CD8-positive, alpha-beta T cell (primary cell): ENCODE measurements at places on chromosomes 1 and 21.
A peak's percentile ranks its signal among the peaks of the same experiment; 100 is the strongest.

- no peak for DNase-seq
Observed at GRCh38 chr1:39733161-39733560, 5.5 kb upstream of the PPIE start.

- no peak for DNase-seq
Observed at GRCh38 chr1:117651616-117652015, 45.8 kb downstream of the TENT5C start.

- no peak for DNase-seq
Observed at GRCh38 chr1:246709835-246710234, 14.4 kb upstream of the SCCPDH start.

DNA sequence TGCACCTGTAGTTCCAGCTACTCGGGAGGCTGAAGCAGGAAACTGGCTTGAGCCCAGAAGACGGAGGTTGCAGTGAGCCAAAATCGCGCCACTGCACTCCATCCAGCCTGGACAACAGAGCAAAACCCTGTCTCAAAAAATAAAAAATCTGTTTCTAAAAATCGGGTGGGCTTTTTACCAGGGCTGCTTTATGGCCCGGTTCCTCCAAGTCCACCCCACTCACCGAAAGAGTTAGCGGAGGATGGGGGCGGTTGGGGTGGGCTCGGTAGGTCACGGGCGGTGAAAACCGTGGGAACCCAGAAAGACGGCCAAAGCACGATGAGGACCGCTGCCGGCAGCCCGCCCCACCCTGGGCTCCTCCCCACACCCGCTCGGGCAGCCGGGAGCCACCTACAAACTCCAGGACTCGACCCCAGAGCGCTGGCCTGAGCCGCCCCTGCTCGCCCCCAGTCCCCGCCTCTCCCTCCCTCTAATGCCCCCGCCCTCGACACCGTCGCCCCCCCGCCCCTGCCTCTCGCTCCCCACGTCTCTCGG is 846 bp upstream of the PER3 start:
- no peak for DNase-seq

DNA sequence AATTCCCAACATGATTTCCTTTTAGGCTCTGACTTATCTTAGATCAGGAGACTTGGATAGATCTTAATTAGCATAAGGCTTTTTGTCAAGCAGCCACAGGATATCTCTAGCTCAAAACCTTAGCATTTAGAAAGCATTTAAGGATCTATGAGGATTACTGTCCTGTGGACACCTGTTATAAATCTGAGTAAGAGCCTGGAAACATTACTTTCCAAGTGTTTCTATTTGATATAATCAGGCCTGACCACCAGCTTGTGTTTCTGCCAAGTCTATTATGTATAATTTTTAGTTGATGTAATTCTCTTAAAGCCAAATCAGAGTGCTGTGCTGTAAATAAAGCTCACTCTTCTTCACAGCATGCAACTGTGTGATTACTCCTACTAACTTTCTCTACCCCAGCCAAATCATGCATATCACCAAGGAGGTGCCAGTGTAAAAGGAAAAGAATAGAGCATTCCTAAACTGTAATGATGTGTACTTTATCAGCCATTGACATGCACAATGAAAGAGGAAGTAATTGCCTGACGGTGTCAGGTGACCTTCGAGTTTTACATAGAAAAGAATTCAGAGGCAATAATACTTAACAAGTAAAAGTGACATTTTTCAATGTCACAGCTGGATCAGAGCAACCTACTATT is 309.9 kb upstream of the PRMT6 start:
- DNase-seq = no peak

GRCh38 chr21:33700491-33700890 is 58.2 kb downstream of the ITSN1 start:
- DNase-seq = no peak

DNA sequence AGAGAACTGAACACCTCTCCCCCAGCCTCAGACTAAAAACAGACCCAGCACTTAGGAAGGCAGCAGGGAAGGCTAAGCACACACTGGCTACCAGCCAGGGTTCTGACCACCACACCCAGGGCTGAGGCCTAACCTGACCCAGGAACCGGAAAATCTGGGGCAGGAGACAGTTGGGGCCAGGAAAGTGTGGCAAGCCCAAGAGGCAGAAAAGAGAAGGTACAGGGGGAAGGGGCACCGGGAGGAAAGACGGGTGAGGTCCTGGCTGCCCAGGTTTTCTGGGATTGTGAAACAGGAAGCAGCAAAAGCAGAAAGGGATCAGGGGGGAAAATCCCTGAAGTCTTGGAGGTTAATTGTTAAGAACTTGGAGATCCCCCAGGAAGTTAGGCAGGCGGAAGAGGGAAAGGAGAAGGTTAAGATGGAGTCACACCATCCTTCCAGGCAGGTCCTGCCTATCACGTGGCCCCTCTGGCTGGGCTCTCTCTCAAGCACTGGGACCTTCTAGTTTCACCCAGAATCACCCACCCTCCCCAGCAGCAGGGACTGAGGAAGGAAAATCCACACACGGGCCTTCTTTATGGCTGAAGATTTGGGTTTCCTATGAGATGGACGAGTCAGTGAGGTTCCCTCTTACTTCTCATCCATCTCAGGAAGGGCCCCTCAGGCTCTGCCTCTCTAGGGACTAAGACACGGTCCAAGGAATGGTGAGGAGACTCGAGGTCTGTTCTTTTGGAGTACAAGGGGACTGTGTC is 2.6 kb downstream of the HDGF start:
- DNase-seq = no peak

DNA sequence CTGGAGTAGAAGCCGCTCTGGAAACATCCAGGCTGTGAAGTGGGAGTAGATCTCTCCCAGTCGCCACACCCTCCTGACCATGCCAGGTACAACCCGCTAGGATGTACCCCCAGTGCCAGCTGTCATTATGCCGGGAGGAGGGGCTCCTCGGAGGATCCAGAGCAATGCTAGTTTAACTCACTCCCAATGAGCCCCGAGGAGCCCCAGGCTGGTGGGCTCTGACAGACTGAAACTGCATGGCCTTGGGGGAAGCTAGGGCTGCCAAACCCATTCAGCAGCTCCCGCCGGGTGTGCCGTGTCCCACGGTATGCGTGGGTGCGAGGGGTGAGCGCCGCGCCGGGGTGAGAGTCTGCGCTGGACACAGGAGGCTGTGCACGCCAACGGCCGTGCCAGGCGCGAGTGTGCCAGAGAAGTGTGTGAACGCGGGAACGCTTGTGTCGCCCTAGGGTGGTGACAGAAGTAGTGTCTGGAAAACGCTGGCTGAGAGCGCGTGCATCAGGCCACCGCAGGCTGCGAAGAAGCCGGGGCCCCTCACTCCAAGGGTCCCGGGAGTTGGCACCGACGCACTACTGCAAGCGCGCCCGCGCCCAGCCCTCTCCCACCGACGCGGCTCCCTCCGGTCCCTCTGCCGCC is 177.1 kb upstream of the EDN2 start:
- DNase-seq = peak; percentile 52

GRCh38 chr1:4263699-4264098 is 363.6 kb upstream of the C1orf174 start:
- no peak for DNase-seq

DNA sequence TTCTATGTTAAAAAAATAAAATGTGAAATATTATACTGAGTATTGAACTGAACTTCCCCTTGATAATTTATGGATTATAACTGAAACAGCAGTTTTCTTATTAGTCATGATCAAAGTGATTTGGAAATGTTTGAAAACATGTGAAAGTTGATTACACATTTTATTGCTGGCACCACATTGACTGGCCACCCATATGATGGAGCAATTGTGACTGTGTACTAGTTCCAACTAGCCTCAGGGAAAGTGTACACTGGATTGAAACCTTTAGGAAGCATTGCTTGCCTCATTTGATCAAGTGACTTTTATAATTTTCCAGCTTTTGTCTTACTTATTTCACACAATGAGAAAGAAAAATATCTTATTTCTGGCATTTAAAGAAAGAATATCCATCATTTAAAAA is 128.0 kb upstream of the ADGRL2 start:
- no peak for DNase-seq

DNA sequence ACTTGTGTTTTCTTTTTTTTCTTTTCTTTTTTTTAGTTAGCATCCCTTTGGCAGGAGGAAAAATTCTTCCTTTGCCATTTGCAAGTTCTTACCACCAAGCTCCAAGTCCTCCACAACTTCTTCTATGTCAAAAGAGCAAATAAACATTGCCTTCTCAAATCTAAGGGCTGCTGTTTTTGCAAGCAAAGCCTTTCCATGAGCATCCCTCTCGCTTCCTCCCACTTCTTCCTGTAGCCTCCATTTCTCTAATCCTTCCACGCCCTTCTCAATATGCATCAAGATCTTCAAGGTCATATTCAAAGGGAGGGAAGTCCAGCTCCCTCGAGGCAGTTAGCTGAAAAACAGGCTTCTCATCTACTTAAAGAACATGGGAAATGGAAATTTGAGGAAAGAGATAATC is 147.1 kb downstream of the ADSS2 start:
- no peak for DNase-seq

DNA sequence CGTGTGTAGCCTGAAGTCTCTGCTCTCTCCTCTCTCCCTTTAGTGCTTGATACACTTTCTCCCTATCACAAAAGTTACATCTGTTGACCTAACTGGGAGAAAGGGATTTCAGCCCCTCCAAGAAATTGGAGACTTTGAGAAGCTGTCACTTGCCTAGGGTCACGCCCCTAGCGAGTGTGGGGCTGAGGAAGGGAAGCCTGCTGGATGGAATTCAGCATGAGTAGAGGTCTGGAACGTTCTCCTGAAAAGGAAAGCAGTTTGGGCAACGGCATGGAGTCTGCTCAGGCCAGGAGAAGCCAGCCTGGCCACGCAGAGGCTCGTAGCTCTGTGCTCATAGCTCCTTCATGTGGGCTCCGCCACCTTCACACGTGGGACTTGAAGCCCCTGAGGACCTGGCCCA is 22.4 kb downstream of the COL16A1 start:
- no peak for DNase-seq

- no peak for DNase-seq
Observed at GRCh38 chr21:43323244-43324005, 103.5 kb downstream of the SIK1 start.

DNA sequence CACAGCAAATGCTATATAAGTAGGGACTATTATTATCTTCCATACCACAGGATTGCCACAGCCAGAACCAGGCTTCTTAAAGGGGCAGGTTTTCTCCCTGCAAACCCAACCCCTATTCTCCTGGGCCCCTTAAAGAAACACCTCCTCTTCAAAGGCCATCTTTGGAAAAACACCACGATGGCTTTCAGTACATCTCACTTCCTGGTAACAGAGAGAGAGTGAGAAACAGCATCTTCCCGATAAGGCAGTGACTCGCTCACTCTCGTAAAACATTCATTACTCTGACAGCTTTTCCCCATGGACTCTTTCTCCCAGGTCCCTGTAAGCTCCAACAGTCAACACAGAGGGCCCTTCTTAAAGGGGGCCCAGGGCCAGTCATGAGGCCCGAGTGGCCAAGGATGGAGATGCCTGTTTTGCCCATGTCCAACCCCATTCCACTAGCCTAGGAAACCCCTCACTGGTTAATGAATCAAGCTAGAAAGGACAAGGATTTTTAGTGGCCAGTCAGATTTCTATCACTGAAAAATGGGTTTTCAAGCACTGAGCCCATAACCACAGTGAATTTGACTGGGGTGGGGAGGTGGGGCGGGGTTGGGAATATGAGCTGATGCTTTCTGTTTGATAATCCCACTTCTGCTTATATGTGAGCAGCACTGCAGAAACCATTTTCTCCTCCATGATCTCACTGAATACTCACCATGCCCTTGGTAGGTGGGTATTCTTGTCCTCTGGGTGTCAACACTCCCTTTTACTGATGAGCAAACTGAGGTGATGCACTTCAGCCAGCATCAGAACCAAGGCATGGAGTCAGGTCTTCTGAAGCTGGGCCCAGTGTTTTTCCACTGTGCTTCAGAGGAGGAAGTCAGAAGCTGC is 3.6 kb upstream of the NAV1 start:
- DNase-seq = no peak

GRCh38 chr1:205286335-205286950 is 35.1 kb downstream of the NUAK2 start:
- DNase-seq = peak; percentile 62

DNA sequence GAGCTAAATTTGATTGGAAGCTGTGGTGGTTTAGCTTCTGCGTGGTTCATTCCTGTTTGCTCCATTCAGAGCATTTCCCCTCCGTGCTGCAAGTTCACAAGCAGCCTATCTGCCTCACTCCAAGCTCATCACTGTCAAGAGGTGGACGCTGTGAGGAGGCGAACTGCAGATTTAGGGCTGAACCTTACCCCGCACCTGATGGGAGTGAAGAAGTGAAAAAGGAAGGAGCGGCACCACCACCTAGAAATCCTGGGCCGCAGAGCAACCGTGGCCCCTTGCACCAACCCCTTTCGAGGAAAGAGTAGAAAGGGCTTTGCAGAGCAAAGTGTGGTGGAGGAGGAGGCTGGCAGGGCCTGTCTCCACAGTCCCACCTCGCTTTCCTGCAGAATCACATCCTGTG is 117.4 kb downstream of the IER5 start:
- no peak for DNase-seq

DNA sequence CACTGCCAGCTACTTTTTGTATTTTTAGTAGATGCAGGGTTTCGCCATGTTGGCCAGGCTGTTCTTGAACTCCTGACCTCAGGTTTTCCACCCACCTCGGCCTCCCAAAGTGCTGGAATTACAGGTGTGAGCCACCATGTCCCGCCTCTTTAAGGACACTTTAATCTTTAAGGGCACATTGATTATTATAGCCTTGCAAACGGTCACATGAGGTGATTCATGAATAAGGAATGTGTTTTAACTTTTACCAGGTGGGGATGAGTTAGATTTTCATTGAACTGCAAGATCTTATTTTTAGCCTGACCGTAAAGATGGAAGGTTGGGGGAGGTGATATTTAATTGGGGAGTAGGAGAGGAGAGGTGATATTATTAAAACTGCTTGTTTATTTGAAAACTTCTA is 61.9 kb downstream of the TBCE start:
- DNase-seq = no peak
